ENCODE measurements at places on chromosomes 1 and 21.

GRCh38 chr1:227317523-227318015, 723 bp downstream of the CDC42BPA start:
- peak; percentile 76 for DNase-seq

DNA sequence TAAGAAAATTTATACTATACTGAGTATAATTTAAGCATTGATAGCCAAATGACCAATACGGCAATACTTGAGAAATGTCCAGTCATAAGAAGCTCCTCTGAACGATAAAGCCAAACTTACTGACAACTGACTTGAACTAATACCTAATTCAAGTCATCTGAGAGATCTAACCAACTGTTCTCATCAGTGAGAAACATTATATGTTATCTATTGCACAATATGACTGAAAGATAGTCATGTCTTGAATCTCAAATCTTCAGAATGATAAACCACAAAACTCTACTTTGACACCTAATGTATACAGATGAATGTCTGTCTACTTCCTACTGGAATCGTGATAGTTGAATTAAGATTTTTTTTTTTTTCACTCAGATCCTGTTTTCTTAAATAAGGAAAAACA, 39.0 kb downstream of the APP start:
- no peak for DNase-seq

DNA sequence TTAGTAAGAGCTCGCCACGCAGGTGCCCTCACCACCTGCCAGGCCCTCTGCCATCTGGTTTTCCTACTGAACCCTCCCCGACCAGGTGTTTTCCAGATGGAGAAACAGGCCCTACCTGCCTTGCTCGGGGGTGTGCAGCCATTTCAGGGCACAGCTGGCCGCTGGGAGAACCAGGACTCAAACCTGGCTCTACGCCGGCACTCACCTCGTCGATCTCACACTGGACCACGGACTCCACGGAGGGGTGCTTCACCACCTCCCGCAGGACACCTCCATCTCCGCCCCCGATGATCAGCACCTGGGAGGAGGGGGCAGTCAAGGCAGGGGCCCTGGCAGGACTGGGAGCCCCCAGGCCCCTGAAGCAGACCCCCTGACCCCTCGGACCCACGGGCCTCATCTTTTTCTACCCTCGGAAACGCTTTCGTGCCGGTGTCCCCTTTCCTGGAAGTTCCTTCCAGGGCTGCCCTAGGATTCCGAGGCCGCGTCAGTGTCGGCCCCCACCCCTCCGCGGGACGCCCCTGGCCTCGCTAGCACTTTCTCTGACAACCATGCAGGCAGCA, 1.1 kb downstream of the SRM start:
- DNase-seq = no peak

DNA sequence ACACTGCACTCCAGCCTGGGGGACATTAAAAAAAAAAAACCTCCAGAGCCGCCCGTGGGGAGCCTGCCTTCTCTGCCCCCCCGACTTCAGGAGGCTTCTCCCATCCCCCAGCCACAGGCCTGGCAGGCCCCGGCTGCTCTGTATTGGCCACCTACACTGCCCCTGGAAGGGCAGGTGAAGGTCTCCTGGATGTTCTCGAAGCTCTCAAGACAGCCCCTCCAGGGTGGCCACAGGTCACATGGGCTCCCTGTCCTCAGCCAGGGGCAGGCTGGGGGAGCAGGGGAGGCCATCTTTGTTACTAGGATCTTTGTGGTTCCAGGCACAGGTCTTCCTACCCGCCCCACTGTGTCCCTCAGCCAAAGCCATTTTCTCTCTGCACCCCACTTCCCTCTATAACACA, 32.8 kb downstream of the PADI6 start:
- no peak for DNase-seq

GRCh38 chr21:31338908-31339368, 5.1 kb downstream of the TIAM1 start:
- no peak for DNase-seq

GRCh38 chr21:34027721-34028461, 45.5 kb upstream of the MRPS6 start:
- no peak for DNase-seq

- DNase-seq = no peak
Observed at GRCh38 chr1:151529211-151529702, 10.9 kb upstream of the TUFT1 start.

DNA sequence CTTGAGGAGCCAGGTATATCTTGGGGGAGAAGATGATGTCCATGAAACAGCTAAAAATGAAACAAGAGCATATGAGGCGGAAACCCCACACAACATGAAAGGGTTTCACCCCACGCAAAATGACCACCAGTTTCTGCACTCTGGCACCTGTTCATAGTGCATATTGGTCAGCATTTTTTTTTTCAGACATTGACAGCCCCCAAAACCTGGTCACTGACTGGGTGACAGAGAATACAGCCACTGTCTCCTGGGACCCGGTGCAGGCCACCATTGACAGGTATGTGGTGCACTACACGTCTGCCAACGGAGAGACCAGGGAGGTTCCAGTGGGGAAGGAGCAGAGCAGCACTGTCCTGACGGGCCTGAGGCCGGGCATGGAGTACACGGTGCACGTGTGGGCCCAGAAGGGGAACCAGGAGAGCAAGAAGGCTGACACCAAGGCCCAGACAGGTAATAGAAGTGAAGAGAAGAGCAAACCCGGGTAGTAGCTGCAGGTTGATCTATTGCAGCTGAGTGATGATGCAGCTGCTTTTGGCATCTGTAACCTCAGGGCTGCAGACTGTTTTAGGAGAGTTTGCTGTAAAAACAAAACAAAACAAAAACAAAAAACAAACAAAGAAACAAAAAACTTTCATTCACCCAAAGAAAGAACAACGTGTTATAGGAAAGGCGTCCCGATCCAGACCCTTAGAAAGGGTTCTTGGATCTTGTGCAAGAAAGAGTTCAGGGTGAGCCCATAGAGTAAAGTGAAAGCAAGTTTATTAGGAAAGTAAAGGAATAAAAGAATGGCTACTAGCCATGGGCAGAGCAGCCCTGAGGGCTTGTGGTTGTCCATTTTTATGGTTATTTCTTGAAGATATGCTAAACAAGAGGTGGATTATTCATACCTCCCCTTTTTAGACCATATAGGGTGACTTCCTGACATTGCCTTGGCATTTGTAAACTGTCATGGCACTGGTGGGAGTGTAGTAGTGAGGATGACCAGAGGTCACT, 51.0 kb downstream of the TNN start:
- DNase-seq = no peak

DNA sequence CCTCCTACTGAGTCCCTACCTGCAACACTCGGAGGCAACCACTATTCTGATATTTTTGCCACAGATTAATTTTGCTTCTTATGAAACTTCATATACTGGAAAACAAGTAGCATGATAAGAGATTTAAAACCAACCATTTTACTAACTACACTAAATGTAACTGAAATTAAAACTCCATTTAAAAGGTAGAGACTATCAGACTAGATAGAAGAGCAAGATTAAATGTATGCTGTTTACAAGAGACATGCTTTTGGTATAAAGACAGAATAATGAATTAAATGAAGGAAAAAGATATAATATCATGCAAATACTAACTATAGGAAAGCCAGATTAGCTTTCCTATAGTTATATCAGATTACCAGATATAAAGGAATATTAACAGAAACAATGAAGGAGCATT, 175.9 kb downstream of the DYRK1A start:
- no peak for DNase-seq

GRCh38 chr1:167431909-167432650, 86.2 kb downstream of the CD247 start:
- no peak for DNase-seq

GRCh38 chr1:36450270-36450918, at the start of gene OSCP1:
TSS of gene OSCP1 (minus strand) at chr1:36450451. CDS start at chr1:36450369, 82 bp downstream.
- DNase-seq = peak; percentile 89

GRCh38 chr1:92994105-92994712, 32.9 kb upstream of the DIPK1A start:
- peak; percentile 9 for DNase-seq

GRCh38 chr21:45072738-45073300, 1.6 kb upstream of the ADARB1 start:
- DNase-seq = no peak

DNA sequence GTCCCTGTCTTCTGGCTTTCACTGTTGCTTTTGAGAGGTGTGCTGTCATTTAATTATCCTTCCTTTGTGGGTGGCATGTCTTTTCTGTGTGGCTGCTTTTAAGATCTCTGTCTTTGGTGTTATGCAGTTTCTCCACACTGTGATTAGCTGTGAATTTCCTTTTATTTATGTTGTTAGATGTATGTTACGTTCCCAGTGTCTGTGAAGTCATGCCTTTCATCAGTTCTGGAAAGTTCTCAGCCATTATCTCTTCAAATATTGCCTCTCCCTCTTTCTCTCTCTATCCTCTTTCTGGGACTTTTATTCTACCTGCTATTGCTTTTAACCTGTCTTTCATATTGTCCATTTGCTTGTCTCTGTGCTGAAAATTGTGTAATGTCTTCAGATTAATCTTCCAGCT, 21.0 kb upstream of the CSF3R start:
- no peak for DNase-seq

DNA sequence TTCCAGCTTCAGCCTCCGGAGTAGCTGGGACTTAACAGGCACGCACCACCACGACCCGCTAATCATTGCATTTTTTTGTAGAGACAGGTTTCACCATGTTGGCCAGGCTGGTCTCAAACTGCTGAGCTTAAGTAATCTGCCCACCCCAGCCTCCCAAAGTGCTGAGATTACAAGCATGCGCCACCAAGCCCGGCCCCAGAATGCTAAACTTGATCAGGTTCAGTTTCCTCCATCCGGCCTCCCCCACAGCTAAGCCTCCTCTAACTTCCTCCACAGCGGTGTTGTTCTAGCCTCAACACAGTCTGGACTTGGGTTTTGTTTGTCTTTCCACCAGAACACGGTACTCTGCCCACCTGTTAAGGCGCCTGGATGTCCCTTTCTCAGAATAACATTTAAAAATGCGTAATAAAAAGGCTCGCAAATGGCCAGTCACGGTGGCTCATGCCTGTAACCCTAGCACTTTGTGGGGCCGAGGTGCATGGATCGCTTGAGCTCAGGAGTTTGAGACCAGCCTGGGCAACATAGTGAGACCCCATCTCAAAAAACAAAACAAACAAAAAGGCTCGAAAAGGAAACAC, 2.4 kb downstream of the PARP1 start:
- DNase-seq = no peak

- no peak for DNase-seq
Observed at GRCh38 chr1:92372164-92372563, 73.3 kb downstream of the RPAP2 start.

DNA sequence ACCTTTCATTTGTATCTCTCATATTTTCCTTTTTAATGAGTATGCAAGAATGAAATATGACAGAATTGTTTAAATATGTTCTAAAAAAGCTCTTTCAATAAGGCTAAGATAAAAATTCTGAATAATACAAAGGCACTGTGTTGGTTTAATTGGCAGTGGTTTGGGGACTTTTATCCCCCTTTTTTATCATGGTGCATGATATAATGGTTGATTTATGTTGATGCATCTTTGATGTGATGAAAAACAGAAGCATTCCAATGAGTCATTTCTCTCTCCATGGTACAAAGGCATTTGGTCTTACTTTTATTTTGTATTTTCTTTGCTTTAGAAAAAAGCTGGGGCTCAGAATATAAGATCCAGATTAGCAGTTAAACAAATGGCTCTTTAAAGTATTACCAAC, 127.2 kb upstream of the GREM2 start:
- no peak for DNase-seq

GRCh38 chr21:31714741-31715365, 17.1 kb downstream of the SCAF4 start:
- DNase-seq = no peak

- DNase-seq = no peak
Observed at GRCh38 chr1:194717941-194718340, 1531.5 kb upstream of the B3GALT2 start.

GRCh38 chr1:226763905-226764264, 24.8 kb upstream of the ITPKB start:
- DNase-seq = no peak

GRCh38 chr21:43697758-43698643, 20.9 kb upstream of the PDXK start:
- no peak for DNase-seq

GRCh38 chr21:31275901-31276300, 68.2 kb downstream of the TIAM1 start:
- DNase-seq = no peak

DNA sequence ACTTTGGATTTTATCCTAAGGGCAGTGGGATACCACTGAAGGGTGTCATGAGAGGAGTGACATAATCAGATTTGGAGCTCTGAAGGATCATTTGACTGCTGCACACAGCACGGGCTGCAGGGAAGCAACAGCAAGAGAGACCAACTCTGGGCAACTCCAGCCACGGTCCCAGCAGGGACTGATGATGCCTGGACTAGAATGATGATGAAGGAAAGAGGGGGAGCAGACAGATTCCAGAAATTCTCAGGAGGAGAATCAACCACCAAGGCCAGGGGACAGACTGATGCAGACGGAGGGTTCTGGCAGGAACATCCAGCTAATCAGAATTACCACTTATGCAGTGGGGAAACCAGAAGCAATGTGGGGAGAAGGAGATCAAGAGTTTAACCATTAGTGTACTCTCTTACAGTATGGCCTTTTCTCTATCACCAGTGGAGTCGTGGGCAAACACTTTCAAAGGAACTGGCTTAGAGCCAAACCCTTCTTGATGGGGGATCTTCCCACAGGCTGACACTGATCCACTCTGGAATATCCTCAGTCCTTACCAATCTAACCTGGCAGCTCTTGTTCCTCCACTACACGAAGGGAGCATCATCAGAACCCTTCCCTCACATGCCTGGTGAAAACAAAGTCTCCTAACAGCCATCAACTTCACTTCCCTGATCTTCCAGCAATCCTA, 3.3 kb downstream of the URB1 start:
- no peak for DNase-seq

DNA sequence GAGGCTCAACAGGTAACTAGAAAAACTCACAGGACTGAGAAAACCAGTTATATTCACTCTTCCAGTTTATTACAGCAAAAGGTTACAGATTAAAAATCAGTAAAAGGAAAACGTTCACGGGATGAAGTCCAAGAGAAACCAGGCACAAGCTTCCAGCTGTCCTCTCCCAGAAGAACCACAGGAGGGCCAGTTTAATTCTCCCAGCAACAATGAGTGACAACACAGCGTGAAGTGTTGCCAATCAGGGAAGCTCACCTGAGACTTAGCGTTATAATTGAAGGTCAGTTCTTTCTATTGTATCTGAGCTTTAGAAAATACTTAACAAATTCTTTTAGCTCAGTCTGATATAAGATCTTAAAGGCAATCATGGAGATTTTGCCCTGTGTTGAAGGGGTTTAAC, 65.2 kb upstream of the TNR start:
- DNase-seq = no peak

GRCh38 chr1:232630047-232630893, at the start of gene SIPA1L2:
TSS of gene SIPA1L2 (minus strand) at chr1:232630133. CDS start at chr1:232515339, 114,794 bp downstream.
- DNase-seq = peak; percentile 89

- DNase-seq = no peak
Observed at GRCh38 chr1:7831458-7831857, 21.4 kb downstream of the UTS2 start.

DNA sequence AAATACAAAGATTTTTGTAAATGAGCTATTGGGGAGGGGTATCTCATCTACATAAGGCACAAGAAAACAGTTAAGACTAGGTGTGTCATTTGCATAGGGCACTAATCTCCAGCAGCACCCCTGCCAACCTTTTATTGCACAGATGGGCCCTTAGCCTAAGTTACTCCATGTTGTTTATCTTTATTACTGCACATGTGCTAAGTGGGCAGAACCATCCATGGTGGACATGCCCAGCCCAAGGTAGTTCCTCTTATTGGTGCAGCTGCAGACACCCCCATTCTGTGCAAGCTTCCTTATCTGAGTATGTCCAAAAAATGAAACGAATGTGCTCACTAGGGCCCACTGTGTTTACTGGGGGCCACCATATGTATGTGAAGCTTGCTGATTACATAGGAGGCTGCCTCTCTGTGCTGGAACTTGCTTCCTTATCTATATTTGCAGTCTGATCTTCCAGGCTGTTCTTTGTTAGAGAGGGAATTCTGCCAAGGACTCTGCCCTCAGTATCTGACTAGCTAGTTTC, 77.3 kb upstream of the NEK7 start:
- DNase-seq = no peak
